AG04449 (cell line): ENCODE measurements at places on chromosomes 2 and 18.

DNA sequence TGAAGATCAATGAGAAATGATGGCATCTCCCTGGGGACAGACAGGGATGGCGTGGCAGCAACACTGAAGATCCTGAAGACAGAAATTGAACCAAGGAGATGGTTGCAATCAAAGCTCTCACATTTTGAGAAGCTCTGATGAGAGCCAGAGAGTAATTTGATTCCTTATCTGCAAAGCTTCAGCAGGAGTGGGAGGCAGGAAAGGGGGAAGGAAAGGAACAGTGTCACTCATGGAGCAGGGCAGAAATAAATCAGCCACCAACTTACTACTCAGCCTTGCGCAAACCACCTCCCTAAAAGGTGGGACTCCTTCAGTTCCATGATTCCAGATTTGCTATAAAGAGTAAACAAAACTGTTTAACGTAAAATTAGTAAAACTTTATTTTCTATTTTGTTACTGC lies 119.2 kb downstream of the CACNB4 start:
- DNase-seq: no peak

- DNase-seq: no peak
Measured at GRCh38 chr18:11991021-11991795, 9.9 kb downstream of the IMPA2 start.

- DNase-seq: no peak
Measured at GRCh38 chr2:120447127-120447785, 101.3 kb downstream of the INHBB start.

GRCh38 chr2:33975498-33975897 lies 376.4 kb upstream of the FAM98A start:
- no peak for DNase-seq

DNA sequence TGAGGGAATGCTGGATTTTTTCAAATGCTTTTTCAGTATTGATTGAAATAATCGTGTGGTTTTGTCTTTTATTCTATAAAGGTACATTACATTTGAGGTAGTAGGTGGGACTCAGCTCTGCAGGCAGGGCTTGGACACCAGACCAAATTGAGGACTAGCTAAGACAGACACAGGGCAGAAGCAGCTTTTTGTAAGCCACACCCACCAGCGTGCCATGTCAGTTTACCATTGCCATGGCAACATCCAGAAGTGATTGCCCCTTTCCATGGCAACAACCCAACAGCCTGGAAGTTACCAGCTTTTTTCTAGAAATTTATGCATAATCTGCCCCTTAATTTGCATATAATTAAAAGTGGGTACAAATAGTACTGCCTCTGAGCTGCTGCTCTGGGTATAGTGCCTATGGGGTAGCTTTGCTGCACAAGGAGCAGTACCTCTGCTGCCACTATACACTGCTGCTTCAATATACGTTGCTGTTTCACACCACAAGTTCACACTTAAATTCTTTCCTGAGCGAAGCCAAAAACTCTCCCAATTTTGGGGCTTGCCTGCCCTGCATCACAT lies 23.6 kb upstream of the VWA3B start:
- DNase-seq: no peak
